ENCODE measurements at places on chromosomes 16 and 17.
A peak's percentile ranks its signal among the peaks of the same experiment; 100 is the strongest.

DNA sequence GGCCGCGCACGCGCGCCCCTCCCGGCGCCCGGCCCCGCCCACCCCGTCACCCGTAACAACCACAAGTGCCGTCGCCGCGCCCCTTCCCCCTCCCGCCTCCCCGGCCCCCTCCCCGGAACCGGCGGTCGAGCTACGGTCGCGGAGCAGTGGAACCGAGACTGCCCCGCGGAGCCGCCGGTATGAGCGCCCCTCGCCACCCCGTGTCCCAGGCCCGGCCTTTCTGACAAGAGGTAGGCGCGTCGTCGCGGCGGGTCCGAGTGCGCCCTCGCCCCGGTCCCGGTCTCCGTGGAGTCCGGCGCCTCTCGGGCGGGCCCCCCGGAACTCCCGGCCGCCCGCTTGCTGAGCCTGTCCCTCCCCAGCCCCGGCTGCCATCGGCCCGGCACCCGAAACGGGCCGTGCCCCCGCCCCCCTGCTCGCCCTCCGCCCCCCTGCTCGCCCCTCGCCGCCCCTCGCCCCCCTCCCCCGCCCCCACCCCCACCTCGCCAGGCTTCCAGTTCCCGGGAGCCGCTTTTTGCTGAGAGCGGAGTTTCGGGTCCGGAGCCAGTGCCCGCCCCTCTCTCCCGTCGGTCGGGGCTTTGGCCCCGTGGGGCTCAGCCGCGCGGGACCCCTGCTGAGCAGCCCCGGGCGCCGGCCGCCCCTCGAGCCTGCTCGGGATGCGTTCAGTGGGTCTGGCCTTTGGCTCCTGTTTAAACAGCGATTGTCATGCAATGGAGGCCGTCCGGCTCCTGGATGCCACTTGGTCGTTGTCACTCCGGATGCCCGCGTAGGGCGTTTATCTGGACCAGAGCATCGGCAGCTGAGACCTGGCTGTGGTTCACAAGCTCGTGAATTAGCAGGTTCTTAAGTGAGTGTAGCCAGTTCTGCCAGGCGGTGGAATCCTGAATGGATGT, at the start of gene SEC14L1:
Gene SEC14L1, plus strand, starts transcription at position 92 of the 890 bp plus-strand sequence. CDS start 2,628 bp downstream, outside the sequence.
- DNase-seq, result peak; percentile 17

DNA sequence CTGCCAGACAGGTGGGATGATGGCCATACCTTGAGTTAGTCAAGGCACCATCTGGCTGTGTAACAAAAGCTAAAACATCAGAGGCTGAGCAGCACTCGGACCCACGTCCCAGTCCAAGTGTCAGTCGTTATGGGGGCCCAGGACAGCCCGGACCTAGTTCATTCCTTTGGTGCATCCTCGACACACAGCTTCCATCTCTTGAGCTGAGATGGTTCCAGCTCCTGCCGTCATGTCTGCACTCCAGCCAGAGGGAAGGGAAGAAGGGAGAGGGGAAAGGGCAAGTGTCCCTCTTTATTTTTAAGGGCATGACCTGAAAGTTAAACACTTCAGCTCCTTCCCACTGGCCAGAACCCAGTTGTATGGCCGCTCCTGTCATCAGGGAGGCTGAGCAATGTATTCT, 218.0 kb downstream of the SEC14L1 start:
- DNase-seq, result no peak

GRCh38 chr17:17059301-17059890, 17.1 kb downstream of the MPRIP start:
- no peak for DNase-seq

GRCh38 chr17:48995304-48995973, 1.7 kb upstream of the IGF2BP1 start:
- no peak for DNase-seq

GRCh38 chr16:23835390-23836077, at the start of gene PRKCB:
Gene PRKCB, plus strand, starts transcription at chr16:23835983.
- DNase-seq, result peak; percentile 85

DNA sequence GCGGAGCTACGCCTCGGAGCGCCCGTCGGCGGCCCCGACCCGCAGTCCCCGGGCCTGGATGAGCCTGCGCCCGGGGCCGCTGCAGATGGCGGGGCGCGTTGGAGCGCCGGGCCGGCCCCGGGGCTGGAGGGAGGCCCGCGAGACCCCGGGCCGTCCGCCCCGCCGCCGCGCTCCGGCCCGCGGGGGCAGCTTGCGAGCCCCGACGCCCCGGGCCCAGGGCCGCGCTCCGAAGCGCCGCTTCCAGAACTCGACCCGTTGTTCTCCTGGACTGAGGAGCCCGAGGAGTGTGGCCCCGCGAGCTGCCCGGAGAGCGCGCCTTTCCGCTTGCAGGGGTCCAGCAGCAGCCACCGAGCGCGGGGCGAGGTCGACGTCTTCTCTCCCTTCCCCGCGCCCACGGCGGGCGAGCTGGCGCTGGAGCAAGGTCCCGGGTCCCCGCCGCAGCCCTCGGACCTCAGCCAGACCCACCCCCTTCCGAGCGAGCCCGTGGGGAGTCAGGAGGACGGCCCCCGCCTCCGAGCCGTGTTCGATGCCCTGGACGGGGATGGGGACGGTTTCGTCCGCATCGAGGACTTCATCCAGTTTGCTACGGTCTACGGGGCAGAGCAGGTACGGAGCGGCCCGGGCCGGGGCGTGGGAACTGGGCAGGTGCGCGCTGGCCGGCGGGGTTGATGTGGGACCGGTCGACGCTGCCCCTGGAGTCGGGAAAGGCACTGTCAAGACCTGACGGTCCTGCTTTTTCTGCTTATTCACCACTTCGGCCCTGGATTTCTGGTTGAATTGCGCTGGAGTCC, 861 bp downstream of the RAB11FIP3 start:
- DNase-seq, result no peak

- DNase-seq, result no peak
Observed at GRCh38 chr16:59181821-59182420, 447.8 kb upstream of the GOT2 start.

- no peak for DNase-seq
Observed at GRCh38 chr16:2009164-2009711, 383 bp downstream of the ZNF598 start.

DNA sequence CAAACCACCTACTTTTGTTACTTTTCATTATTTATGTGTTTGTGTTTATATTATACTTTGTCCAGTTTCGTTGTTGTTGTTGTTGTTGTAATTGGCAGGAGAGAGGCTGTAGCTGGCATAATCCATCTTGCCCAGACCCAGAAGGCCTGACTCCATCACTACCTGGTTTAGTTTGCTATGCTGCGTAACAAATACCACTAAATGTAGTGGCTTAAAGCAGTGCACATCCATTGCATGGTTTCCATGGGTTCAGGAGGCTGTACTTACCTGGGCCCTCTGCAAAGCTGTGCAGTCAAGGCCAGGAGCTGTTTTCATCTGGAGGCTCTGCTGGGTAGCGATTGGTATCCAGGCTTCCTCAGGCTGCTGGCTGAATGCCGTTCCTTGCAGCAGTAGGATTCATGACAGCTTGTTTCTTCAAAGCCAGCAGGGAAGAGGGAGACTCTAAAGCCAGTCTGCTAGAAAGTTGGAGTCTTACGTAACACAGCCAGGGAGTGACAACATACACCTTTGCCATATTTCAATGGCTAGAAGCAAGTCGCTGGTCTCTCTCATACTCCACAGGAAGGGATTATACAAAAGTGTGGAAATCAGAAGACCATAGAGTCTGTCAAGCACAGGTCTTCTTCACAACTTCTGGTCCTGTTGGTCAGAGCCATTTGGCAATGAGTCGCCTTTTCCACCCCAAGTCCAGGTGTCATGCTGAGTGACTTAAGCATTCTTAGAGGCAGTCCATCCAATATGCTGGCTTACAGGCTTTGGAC, 41.1 kb downstream of the TNRC6C start:
- no peak for DNase-seq

- no peak for DNase-seq
Observed at GRCh38 chr17:6554871-6555330, 1.5 kb downstream of the PITPNM3 start.

DNA sequence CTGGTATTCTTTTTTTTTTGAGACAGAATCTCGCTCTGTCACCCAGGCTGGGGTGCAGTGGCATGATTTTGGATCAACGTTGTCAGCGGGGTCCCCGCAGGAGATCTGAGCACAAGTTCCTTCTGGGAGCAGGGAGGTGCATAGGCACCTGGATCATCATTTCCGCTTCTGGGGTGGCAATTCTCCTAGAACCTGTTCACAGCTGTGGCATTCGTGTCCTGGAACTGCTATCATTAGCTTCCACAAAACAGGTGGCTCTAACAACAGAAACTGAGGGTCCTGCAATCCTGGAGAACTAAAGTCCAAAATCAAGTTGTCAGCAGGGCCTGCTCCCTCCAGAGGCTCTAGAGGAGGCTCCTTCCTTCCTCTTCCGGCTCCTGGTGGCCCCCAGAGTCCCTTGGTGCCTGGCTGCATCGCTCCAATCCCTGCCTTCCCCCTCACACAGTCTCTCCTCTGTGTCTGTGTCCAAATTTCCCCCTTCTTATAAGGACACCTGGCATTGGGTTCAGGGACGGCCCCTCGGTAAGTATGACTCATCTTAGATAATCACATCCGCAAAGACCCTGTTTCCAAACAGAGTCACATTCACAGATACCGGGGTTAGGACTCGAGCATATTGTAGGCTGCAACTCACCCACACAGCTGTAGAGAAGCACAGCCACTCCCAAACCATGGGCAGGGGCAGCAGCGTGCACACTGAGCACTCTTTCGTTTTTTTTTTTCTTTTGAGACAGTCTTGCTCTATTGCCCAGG, 43.5 kb upstream of the KLHDC4 start:
- DNase-seq, result no peak

DNA sequence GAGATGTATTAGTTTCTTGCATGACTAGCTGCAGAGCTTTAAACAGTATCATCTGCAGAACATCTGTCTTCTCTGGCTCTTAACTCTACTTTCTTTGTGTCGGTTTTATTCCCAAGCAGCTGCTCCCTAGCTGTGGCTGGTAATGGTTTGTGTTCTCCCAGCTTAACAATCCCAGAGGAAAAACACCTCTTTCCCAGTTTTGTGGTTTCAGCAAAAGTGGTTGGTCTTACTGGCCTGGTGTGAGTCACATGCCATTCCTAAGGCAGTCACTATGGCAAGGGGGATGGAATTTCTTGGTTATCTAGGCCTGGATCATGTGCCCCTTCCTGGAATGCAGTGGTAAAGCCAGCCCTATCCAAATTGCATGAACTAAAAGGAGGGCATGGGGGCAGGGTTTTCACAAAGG, 27.5 kb downstream of the OMG start:
- no peak for DNase-seq

- no peak for DNase-seq
Observed at GRCh38 chr16:53515259-53515658, 12.2 kb upstream of the AKTIP start.

- DNase-seq, result no peak
Observed at GRCh38 chr16:70651524-70651923, 5.2 kb downstream of the IL34 start.

GRCh38 chr17:83196024-83196365, 116.6 kb downstream of the METRNL start:
- no peak for DNase-seq

GRCh38 chr16:27823421-27823820, 240.1 kb downstream of the GSG1L start:
- DNase-seq, result no peak
